ENCODE measurements at places on chromosomes 12 and 14.
A peak's percentile ranks its signal among the peaks of the same experiment; 100 is the strongest.

GRCh38 chr14:58563978-58564377 lies 73.8 kb upstream of the DACT1 start:
- no peak for DNase-seq

DNA sequence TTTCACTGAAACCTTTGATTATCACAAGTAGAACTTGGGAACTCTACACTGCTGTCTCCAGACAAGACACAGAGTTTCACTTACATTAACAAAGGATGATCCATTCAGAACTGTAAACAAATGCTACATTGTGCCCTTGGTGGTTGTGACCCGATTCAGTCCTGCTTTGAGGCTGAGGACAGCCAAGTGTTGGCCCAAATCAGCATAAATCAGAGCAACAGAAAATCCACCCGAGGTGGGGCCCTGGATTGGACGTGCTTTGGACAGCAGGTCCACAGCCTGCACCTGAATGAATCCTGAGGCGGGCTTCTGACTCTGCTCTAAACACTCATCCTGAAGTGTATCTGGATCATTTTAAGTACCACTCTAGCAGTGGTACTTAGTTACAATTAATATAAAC lies 68.8 kb downstream of the PPP2R5C start:
- DNase-seq = no peak

- DNase-seq = no peak
These were observed 190.8 kb upstream of the ARHGAP5 start for GRCh38 chr14:31886156-31886835.

- no peak for DNase-seq
These were observed 224.7 kb upstream of the EGLN3 start for GRCh38 chr14:34175574-34175973.

DNA sequence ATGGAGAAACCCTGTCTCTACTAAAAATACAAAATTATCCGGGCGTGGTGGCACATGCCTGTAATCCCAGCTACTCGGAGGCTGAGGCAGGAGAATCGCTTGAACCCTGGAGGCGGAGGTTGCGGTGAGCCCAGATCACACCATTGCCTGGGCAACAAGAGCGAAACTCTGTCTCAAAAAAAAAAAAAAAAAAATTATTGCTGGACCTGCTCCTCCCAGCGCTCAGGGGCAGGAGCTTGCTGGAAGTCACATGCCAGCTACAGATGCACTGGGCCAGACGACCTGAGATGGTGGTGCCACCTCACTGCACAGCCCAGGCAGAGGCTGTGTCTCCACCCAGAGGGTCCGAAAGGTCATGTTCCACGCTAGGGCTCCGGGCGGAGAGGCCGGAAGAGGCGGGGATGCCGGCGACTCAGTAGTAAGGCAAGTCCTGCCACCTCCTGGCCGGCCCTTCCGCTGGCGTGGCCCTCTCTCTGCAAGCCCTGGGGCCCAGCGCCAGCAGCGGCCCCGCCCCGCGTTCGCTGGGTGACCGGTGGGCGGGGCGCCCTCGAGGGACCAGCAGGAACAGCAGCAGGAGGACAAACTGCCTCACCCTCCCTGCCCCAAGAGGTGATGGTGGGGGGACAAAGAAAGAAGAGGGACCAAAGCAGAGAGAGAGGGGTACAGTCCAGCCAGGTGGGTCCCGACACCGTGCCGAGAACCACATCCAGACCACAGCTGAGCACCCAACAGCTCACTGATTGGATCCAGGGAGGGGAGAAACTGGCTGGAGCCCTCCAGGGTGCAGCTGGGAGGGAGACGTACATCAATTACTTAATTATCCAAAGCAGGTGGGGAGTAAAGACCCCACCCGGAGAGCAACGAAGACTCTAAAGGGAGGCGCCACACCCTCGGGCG lies 3.6 kb upstream of the RHOF start:
- no peak for DNase-seq

- DNase-seq = no peak
These were observed 56.4 kb upstream of the ATP2A2 start for GRCh38 chr12:110224379-110225304.

GRCh38 chr12:70241845-70242244 lies 1.4 kb upstream of the CNOT2 start:
- no peak for DNase-seq

DNA sequence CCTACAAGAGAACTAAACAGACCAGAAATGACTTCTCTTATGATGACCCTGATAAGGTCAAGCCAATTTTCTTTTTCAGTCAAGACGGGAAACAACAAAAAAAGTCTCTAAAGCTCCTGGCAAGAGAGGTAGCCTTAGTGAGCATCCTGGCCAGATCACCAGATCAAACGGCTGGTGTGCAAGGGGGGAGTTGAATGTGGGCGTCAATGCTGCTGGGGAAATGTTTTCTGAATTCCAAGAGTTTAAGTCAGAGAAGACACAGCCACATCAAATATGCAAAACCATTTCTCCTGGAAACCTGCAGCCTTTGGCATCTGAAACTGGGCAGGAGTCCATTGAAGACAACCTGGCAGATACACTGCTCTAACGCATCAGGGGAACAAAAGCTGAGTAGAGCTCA lies 16.0 kb upstream of the SELPLG start:
- DNase-seq = peak; percentile 94

GRCh38 chr12:129556082-129556481 lies 347.7 kb downstream of the TMEM132D start:
- no peak for DNase-seq

- no peak for DNase-seq
These were observed 21.4 kb downstream of the ACVR1B start for GRCh38 chr12:51972849-51973273.

GRCh38 chr14:76023757-76024156 lies 38.2 kb downstream of the IFT43 start:
- no peak for DNase-seq

DNA sequence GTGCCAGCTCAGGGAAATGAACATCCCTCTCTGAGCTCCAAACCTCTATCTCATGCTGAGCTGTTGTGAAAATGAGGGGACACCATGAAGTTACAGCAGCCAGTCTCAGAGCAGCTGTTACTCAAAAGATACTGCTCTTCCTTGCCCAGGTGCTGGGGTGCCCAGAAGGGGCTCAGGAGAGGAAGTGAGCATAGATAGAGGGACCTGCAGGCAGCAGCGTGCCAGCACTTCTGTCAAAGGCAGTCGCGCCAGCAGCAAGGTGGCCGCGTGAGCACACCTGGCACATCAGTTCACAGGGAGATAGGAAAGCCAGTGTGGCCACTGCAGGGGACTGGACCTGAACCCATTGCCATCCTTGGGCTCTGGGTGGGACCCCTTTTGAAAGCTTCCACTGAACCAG lies 27.8 kb downstream of the C14orf132 start:
- no peak for DNase-seq

- no peak for DNase-seq
These were observed 36.8 kb downstream of the DEGS2 start for GRCh38 chr14:100122481-100123223.
